GM03348 (cell line): ENCODE measurements at places on chromosomes 6 and 20.

GRCh38 chr20:53175135-53175780, 203.1 kb downstream of the TSHZ2 start:
- DNase-seq, result no peak

GRCh38 chr6:129517288-129517687, 192.7 kb downstream of the ARHGAP18 start:
- no peak for DNase-seq

DNA sequence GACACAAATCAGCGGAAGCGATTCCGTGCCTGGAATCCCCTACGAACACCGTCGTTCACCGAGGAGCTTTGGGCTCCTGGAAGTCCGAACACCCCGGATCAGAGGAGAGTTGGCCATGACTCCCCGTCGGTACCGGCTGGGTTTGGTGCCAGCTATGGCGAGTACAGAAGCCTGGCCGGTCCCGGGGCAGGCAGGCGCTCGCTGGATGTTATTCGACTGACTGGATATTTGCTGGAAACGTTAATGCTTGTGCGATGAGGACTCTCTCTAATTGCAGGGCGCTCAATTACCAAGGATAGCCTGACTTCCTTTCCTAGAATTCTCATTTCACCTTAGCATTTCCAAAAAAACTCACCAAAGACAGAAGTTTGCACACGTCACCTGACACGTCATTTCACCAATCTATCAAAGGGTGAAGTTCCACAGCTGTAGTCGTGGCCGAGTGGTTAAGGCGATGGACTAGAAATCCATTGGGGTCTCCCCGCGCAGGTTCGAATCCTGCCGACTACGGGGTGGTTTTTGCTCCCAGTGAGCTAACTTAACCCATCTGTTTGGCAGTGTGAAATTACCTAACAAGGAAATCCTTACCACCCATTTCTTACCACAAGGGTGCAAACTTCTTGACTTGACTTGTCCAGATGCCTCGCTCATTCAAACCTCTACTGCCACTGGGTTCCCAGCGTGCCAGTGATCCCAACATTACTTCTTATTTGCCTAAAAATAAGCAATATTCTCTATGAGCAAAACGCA, 22.7 kb upstream of the ZNF184 start:
- DNase-seq, result peak; percentile 77

GRCh38 chr6:13859871-13860555, 45.7 kb upstream of the MCUR1 start:
- DNase-seq, result no peak

GRCh38 chr20:63691711-63692435, 4.6 kb upstream of the TNFRSF6B start:
- DNase-seq, result no peak

GRCh38 chr6:109236115-109237076, 141.1 kb downstream of the CEP57L1 start:
- no peak for DNase-seq

- no peak for DNase-seq
These were observed 653.0 kb downstream of the HTR1B start for GRCh38 chr6:76810286-76810685.

- peak; percentile 54 for DNase-seq
These were observed 151.1 kb upstream of the B3GAT2 start for GRCh38 chr6:71107911-71108420.

GRCh38 chr6:167684276-167685104, 142.2 kb upstream of the AFDN start:
- no peak for DNase-seq

DNA sequence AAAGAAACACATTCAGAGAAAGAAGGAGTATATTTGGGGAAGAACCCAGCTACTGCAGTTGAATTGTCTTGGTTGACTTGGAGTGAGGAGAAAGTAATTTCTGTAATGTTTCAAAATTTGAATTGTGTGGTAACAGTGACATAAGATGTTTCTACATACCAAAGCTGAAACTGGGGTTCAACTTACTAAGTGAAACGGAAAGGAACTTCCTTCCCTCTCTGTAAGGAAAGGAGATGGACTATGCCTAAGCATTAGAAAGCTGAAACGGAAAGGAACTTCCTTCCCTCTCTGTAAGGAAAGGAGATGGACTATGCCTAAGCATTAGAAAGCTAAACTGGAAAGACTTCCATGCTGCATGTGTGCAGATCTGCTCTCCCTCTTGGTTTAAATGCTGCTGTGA, 46.0 kb downstream of the HUS1B start:
- DNase-seq, result no peak

DNA sequence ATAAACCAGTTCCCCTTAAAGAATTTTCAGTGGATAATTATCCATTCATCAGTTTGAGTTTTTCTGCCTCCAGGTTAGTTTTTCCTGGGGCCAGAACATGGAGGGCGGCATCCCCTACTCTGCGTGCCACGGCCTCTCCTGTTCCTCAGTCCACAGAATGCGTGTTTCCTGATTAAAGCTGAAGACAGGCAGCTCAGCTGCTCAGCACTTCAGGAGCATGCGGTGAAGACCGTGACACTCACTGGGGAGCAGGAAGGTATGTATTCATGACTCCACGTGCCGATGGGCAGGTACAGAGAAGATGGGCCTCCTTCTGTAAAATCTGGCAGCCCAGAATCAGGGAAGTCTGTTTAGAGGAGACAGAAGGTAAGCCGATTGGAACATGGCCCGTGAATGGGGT, 2.0 kb upstream of the THBS2 start:
- DNase-seq, result no peak

- no peak for DNase-seq
These were observed 326.0 kb upstream of the RSPO3 start for GRCh38 chr6:126792340-126793085.

- peak; percentile 58 for DNase-seq
These were observed 5.1 kb downstream of the TP53RK start for GRCh38 chr20:46683939-46684750.

GRCh38 chr6:157188213-157188612, 135.1 kb downstream of the TMEM242 start:
- no peak for DNase-seq

DNA sequence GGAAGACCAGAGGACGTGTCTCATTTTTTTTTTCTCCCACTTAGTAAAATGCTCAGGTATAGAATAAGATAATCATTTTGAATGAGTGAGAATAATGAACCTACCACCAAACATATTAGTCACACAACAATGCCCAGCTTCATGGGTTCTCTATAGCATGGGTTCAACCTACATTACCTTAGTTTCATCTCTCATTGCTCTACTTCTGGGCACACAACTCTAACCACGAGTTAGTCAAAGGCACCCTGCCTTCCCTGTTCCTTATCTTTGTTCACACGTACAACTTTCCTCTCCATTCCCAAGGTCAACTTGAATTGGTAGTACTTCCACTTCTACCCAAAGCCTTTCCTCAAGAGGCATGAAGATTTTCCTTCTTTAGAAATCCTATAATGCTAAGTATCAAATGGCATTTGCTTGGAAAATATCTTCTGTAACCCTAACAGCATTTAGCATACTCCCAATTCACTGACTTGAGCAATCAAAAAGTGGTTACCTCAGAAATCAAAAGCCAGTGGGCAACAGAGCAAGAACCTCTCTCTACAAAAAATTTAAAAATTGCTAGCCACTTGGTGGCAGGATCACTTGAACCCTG, 20.9 kb downstream of the DEK start:
- DNase-seq, result no peak

DNA sequence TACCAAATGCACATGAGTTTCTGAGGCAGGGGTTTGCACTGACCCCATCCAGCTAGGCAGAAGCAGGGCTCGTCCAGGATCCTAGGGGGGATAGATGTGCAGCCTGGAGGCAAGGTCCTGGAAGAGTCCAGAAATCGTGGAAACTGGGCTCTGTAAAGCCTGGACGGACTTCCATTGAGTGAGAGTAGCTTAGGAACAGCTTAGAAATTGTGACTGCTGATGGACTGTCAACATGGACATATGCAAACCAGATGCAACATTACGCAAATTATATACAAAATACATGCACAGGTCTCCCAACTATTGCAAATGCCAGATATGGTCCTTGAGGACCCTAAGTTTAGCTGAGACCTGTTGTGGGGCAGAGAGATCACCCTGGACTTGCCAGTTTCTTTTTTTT, 4.8 kb upstream of the EMILIN3 start:
- DNase-seq, result no peak

DNA sequence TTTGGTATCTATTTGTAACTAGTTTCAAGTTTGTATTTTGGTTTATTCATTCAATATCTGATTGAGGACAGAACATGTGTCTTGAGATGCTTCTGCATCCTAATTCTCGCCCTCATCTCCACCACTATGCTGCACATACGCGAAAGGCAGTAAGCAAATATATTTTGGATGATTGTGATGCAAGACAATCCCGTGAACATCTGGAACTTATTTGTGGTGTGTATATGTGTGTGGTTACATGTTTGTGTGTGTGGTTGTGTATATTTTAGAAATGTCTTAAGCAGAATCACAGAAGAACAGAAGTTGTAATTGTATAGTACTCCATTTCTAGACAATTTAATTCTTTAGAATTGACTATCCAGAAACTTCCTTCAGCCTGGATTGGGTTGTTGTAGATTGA, 35.1 kb upstream of the RNF144B start:
- DNase-seq, result no peak

DNA sequence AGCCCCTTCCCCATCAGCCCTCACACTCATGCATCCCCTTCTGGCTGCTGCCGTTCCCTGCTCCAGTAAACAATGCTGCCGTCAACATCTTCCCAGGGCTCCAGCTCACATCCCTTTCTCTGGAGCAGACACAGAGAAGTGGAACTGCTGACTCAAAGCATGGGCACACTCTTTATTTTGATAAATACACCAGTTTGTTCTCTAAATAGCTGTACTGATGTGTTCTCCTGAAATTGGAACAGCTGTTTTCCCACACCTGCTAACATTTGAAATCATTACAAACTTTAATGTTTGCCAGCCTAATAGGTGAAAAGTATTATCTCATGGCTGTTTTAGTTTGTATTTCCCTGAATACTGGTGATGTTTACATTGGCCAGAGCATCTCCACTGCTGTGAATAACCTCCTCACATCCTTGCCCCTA, 102.1 kb upstream of the NXT1 start:
- DNase-seq, result no peak

- peak; percentile 82 for DNase-seq
These were observed 560 bp downstream of the YTHDF1 start for GRCh38 chr20:63215101-63216040.

GRCh38 chr6:52942221-52942620, 32.7 kb upstream of the GSTA3 start:
- DNase-seq, result no peak

DNA sequence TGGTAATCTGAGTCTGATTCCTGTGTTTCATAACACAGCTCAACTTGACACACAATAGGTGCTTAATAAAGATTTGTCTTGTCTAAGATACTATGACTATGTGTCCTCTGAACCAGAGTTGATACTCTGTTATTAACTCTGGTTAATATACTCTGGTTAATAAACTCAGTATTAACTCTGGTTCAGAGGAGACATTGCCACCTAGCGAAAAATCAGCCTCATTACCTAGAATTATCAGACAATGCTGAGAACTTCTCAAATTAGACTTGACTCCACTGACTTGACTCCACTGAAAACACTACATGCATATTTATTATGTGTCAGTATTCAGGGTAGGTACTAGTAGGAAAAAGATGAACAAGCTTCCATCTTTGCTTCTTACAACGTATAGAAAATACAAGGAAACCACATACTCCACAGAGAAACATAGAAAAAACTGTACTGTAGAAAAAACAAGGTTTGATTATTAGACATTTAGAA, 73.9 kb downstream of the AHI1 start:
- DNase-seq, result peak; percentile 52

DNA sequence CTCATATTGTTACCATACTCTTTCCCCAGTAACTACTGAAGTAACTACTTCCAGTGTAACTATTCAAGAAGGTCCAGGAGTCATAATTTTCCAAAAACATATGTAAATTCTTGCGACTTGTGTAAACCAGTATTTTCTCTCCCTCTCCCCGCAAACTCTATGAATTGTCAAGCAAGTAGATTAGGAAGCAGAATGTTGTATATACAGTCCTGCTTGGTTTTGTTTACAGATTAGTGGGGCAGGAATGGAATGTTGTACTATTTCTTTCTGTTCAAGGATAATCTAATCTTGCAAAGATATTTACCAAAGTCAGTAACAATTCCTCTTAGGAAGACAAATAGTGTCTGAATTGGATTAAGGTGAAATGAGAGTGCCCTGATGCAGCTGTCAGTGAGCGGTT, 234.9 kb upstream of the PLN start:
- no peak for DNase-seq

GRCh38 chr6:2826131-2826530, 15.5 kb downstream of the SERPINB1 start:
- DNase-seq, result no peak

DNA sequence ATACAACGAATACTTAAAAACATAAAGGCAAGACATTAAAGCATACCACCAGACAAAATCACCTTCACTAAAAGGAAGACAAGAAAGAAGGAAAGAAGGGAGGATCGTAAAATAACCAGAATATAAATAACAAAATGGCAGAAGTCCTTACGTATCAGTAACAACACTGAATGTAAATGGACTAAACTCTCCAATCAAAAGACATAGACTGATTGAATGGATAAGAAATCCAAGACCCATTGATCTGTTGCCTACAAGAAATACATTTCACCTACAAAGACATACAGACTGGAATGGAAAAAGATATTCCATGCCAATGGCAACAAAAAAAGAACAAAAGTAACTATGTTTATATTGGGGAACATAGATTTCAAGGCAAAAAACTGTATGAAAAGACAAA, 74.1 kb downstream of the LMBRD1 start:
- no peak for DNase-seq

DNA sequence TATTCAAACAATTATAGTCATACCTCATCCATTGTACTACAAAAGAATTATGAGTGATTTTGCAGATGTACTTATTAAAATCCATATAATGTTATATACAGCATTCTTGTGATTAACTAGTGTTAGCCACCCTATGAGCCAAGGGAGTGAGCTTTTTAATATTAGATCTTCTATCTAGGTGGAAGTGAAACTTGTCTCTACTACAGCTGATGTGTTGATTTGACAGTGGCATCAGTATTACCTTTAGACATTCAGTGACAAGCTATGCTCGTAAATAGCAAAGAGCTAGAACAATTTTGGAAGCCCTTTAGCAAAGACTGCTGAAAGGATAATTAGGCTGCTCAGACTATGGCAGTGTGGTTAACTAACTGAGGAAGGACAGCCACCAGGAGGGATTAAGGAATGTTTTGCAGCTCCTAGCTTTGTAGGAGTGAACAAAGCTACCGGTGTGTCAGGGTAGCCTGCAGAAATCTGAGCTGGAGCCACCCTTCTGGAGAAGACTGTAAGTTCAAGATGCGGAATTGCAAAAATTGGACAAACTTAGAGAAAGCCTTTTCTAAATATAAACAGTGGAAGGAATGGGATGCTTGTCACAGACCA, 73.7 kb downstream of the AFG1L start:
- DNase-seq, result no peak

- no peak for DNase-seq
These were observed 7.7 kb downstream of the TREML2 start for GRCh38 chr6:41193171-41193734.

GRCh38 chr6:1574083-1574761, 35.5 kb upstream of the FOXC1 start:
- no peak for DNase-seq
